ENCODE measurements at places on chromosomes 3 and 15.

GRCh38 chr3:104362319-104362718 is 1004.4 kb upstream of the ALCAM start:
- no peak for DNase-seq

DNA sequence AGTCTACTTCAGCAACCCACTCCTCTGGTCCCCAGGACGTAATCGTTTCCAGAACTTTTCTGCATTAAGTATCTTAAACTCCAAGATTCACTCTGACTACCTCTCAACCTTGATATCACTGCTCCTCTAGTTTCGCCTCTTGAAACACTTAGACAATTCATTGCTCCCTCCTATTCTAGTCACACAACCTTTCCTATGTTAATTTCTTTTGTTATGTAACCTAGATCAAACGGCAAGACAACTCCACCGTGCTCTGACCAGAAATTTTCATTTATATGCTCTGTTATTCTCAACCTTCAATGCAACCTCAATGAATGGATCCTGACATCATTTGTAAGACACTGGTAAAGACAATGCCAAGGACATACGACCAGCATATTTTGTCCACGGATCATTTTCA is 71.3 kb downstream of the CADM2 start:
- no peak for DNase-seq

GRCh38 chr3:183515968-183516851 is 39.3 kb downstream of the KLHL6 start:
- DNase-seq, result no peak

- DNase-seq, result no peak
Measured at GRCh38 chr15:47857776-47858167, 140.5 kb downstream of the SEMA6D start.

DNA sequence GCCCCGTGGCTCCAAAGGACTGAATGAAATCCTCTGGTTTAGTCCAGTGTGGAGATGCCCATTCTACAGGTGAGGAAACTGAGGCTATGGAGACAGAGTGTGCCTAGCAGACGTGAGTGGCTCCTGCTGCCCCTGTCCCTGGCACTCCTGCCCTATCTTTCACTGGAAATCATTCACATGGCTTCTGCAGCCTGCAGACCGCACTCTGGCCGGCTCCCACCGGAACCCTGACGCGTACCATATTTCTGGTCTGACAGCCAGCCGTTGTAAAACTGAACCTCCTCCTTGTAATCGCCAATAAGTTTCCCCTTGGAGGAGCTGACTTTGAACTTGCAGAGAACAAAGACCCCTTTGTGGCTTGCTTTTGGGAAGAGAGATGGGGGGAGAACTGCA is 136.5 kb downstream of the CHSY1 start:
- no peak for DNase-seq

DNA sequence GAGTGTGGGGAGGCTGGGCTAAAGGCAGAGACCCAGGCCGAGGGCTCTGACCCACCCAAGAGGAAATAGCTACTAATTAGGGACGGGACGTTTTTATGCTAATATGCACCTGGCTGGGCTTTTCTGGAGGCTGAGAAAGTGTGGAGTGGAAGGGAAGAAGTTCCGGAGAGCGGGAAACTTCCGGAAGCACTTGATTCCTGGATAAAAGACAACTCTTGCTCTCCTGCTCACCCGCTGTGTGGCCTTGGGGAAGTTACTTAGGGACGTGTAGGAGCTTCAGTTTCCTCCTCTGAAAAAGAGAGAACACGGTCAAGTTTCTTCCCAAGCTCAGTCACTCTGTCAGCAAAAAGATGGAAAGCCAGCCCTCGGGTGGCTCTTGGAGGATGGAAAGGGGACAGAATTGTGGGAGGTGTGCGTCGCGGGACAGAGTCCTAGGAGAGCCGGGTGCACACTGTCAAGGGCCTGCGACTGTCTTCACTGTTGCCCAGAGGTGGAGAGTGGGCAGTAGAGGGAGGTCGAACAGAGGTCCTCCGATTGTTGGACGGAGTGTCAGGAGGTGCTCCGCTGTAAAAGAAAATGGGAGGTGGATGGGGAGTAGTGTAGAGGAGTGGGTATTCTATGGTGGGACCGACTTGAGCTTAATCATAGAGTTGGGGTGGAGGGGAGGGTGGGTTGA is 43.2 kb downstream of the EPHB3 start:
- no peak for DNase-seq

GRCh38 chr15:38414357-38414756 is 39.6 kb upstream of the FAM98B start:
- DNase-seq, result no peak

DNA sequence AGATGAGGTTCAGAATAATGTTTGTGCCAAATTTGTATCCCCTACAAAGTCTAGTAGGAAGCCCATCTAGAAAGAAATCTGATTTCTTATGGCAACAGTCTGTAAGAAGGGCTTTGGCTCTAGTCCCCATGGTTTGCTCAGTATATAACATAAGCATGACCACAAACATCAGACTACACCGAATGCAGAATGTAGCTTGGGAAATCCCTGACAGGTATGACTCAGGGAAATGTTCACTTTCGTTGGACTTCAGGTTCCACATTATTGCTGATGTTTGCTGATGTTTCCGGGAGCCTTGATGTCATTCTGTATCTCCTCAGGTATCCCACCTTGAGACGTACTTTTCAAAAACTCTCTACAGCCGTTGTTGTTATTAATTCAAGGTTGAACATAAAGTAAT is 304.4 kb upstream of the TGFBR2 start:
- DNase-seq, result no peak

- DNase-seq, result no peak
Measured at GRCh38 chr3:127678315-127678599, 5.5 kb downstream of the ABTB1 start.

DNA sequence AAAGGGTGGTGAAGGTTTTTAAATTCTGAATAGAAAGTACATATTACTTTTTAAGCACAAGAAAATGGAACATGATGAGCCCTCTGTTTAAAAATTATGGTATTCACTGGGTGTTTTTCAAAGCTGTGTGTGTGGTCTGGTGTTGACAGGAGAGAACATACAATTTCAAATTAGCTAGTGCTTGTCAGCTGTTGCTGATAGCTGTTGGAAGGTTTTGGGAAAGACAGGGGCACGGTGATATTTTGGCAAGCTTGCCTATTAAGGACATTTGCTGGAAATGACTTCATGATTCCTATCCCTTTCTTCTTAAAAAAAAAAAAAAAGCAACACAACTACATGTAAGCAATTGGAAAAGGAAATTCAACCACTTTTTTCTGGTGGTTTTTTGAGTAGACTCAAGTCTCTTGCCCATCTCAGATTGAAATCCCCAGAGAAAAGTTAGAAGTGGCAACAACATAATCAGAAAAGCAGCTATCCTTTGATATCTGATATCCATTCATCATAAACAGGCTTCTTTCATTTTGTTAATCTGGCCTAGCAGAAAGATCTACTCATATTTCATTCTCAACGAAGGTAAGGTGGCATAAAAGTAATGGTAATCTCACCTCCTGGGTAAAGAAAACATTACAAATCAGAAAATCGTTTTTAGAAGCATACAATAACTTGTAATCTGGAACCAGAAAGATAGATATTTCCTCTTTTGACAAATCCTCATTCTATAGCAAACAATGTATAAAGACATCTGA is 130.0 kb downstream of the RBMS3 start:
- no peak for DNase-seq

DNA sequence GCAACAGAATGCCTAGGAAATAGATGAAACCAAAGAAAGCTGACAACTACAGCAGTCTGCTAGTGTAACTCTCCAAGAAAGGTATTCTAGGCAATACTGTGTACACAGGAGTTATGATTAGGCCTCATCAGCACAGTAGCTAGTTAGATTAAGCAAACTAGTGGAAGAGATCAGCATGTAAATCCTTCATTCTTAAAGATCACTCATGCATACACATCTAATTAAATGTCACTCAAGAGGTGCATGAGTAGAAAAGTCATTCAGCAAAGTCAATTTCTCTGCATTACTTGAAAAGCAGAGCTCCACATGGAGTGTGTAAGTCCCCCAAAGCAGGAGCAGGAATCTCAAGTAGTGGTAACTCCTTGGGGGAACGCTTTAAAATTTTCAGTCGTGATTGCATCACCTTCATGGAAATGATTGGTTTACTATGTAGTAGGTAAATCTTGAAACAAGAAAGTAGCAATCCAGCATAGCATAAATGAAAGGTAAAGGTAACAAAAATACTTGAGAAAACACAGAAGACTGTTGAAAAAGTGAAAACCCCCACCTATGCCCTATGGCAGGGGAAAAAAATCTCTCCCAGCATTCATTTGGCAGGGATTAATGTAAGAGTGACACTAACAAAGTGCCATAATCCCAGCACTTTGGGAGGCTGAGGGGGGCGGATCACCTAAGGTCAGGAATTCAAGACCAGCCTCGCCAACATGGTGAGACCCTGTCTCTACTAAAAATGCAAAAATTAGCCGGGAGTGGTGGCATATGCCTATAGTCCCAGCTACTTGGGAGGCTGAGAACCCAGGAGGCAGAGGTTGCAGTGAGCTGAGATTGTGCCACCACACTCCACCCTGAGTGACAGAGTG is 29.4 kb upstream of the PPIB start:
- DNase-seq, result no peak

- no peak for DNase-seq
Measured at GRCh38 chr15:99163271-99164062, 58.6 kb downstream of the SYNM start.
